ENCODE measurements at places on chromosomes 7 and 10. TPM values are rescaled to one million over a fixed set of nuclear protein-coding genes. Genes with fewer than 3 reads are reported as not detected.

Gene FAM24B
- total RNA-seq = 3.2 TPM

Gene RBP3
- not detected for total RNA-seq

Gene ELMO1
- 4.6 TPM for total RNA-seq

Gene TDRD1
- total RNA-seq = 0.23 TPM

Gene RHBDD2
- total RNA-seq = 31.5 TPM

Gene FXYD4
- not detected for total RNA-seq

Gene TFPI2
- 58.6 TPM for total RNA-seq

Gene OPALIN
- total RNA-seq = not detected

Gene SLC26A3
- not detected for total RNA-seq
